Caki2 (cell line): ENCODE measurements at places on chromosomes 7 and 10. TPM values are rescaled to one million over a fixed set of nuclear protein-coding genes. Genes with fewer than 3 reads are reported as not detected.

Gene C10orf143
- total RNA-seq, result 4.8 TPM in 1 of 2 replicates, not detected in the other

Gene CYP26C1
- total RNA-seq, result not detected in 2 replicates

DNA sequence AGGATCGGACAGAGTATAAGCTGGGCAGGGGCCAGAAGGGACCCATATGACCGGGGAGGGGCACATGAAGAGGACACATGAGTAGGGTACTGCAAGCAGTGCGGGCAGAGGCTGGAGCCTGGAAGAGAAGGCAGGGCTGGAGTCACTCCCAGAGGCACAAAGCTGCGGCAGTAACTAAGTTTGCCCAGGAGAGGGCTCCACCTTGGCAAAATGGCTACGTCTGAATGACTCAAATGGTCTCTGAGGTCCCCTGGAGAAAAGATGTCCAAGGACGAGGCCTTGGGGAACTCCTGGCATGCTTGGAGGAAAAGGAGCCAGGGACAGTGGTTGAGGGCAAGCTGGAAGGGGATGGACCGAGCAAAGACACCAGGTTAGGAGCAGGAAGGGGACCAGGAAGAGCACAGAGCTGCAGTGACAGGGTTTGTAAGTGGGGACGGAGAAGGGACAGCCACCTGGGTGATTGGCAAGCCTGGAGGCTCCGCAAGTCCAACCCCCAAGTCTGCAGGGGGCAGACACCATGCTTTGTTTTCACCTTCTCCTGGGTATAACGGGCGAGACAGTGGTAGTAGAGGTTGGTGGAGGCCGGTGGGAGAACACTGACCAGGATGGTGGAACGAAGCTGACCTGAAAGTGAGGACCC, 43.1 kb upstream of the LBX1 start:
- peak; percentile 43 for DNase-seq

DNA sequence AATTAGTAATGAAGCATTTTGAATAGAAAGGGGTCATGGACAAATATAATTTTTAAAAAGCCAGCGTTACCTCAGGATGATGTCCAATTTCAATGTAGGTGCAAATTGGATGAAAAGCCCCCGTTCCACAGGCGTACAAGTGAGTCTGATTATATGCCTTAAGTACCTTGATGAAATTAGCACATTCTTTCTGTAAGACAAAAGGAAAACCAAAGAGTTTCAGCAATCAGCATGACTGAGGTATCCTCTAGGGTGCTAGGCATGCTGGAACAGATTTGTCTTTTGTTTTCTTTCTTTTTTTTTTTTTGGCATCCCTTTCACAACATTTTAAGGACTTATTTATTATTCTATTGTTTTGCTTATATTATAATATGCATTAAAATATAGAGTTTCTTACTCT, 84.2 kb downstream of the SEMA3A start:
- no peak for DNase-seq

DNA sequence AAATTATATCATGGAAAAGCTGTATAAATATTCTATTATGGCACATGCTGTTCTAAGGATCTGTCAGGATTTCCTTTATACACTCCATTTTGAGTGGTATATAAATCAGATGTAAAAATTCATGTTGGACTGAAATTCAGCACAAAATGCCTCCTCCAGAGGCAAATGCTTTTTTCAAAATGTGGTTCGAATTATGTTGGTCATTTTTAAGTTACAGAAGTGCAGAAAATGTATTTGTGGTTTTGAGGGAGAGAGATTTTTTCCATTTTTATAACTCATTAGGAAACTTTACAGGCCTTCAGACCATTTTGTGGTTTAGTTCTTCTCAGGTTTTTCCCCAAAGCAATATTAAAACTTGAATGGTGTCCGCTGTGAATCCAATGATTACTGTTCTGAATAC, 2.9 kb downstream of the PPP1R3A start:
- no peak for DNase-seq

Gene MMP21
- not detected in 2 replicates for total RNA-seq

GRCh38 chr10:61047081-61047480, 103.1 kb upstream of the RHOBTB1 start:
- DNase-seq, result no peak
